ENCODE measurements at places on chromosomes 5 and 9. TPM values are rescaled to one million over a fixed set of nuclear protein-coding genes. Genes with fewer than 3 reads are reported as not detected.

DNA sequence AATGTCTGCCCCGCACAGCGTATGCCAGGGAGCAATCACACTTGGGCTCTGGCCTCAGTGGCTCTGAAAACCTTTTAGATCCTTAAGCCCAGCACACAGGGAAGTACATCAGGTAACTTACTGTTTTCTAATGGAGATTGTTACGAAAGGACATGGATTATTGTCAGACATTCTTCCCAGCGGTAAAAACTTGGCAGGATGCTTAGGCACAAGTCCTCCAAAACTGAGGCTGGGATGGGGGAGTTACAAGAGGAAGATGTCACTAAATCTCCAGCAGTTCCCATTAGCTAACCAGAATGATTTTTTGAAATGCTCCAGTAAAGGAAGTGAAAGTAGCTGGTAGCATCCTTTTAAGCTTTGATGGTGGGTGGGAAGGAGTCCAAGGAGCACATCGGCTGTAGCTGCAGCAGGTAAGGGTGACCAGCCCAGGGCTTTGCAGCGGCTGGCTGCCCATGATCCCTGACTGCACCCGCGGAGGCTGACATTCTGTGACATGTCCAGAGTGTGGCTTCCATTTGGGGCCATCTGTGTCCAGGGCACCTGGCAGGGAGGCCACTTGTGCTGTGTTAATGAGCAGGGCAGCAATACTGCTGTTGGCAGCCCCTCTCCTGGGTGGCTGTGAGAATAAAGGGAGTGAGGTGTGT is 165.8 kb downstream of the GADD45G start:
- H3K4me1 ChIP-seq, result no peaks in the 10 kb centered on the region
- H3K4me3 ChIP-seq, result no peak overlapping the region
- H3K27me3 ChIP-seq, result peaks cover 80% of the 10 kb centered on the region
- DNase-seq, result no peak

Gene PDZD2
- 0.76 TPM for total RNA-seq

- H3K4me3 ChIP-seq, result no peak overlapping the region
- no peak for DNase-seq
- H3K27ac ChIP-seq, result no peak overlapping the region
Measured at GRCh38 chr5:59371525-59372127, 521.9 kb downstream of the PDE4D start.

Gene HRCT1
- total RNA-seq, result 0.69 TPM

Gene DAB2
- 9.5 TPM for total RNA-seq

Gene PPP3R2
- total RNA-seq, result not detected

GRCh38 chr5:111932628-111933027 is 175.6 kb upstream of the NREP start:
- H3K27ac ChIP-seq, result no peak overlapping the region
- no peak overlapping the region for H3K4me3 ChIP-seq
- H3K27me3 ChIP-seq, result no peaks in the 10 kb centered on the region
- H3K36me3 ChIP-seq, result no peaks in the 10 kb centered on the region

Gene CREBRF
- total RNA-seq, result 18.2 TPM

- H3K27ac ChIP-seq, result no peak overlapping the region
- no peak overlapping the region for H3K4me3 ChIP-seq
- H3K36me3 ChIP-seq, result peaks cover 30% of the 10 kb centered on the region
- peaks cover 16% of the 10 kb centered on the region for H3K4me1 ChIP-seq
Measured at GRCh38 chr5:123092696-123093095, 3.7 kb downstream of the PRDM6 start.

DNA sequence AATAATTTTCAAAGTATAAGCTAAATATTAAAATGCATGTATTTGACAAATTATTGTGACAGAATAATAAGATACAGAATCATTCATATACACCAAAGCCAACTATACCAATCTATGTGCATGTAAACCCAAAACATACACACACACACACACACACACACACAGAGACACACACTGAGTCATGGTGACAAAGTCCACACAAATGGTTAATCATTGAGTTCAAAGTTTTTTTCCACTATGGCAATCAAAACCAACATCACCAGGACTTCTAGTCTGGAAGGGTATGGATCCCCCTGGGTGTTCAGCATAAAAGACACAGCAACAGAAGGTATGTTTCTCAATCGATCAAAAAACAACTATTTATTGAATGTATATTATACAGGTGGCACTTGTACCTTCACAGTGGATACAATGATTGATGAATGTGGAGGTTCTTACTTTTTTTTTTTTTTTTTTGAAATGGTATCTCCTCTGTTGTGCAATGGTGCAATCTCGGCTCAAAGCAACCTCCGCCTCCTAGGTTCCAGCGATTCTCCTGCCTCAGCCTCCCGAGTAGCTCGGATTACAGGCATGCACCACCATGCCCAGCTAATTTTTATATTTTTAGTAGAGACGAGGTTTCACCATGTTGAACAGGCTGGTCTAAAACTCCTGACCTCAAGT is 137.0 kb downstream of the PDE4D start:
- H3K27me3 ChIP-seq, result no peaks in the 10 kb centered on the region
- H3K4me3 ChIP-seq, result peak overlapping the region; percentile 61
- H3K4me1 ChIP-seq, result peaks cover 39% of the 10 kb centered on the region

Gene SLCO6A1
- total RNA-seq, result not detected

DNA sequence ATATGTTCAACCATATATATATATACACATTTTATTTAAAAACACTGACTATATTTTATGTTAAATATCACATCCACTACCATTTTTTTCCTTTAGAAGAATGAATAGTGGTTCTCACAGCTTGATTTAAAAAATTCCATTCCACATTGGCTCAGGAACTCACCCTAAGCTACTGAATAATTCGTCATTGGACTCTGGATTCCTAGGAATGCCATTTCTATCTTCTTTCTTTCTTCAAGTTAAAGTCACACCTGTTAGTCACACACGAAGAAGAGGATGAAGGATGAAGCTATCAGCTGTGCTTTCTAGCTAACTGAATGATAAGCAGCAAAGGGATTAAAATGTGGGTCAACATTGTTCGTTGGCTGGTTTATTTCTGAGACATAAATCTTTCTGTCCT is 7.9 kb downstream of the ELOVL7 start:
- peaks cover 29% of the 10 kb centered on the region for H3K4me1 ChIP-seq
- no peak for DNase-seq
- no peaks in the 10 kb centered on the region for H3K36me3 ChIP-seq
- no peaks in the 10 kb centered on the region for H3K27me3 ChIP-seq
- no peak overlapping the region for H3K4me3 ChIP-seq

Gene MYOZ3
- not detected for total RNA-seq

DNA sequence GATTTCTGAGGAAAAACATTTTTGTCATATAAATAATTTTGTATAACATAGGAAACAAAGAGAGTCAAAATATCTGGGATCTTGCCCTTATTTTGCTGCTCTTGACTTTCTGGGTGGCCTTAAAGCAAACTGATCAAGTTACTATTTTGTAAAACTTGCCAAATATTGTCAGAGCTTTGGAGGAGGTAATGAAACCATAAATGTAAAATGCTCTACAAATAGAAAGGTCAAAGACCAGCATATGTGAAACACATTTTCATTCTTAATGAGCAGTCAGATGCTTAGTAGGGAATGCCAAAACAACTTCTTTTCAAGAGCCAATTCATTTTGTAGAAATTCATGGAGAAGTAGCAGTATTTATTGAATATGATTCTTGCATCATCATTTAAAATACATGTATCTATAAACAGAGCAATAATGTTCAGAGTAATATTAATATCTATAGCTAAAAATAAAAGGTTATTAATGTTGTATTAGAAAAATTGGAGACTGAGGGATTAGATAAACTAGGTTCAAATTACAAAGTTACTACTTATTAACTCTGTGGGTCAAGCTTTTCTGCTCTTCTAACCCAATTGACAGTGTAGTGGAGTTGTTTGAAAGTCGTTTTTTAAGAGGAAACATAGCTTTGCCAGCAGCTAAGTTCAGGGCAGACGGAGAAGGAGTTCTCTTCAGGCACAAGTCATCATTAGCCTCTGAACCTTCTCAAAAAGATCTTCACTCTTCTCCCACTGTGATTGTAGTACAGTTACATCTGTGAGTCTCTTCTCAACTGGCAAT is 2053.1 kb downstream of the EFNA5 start:
- no peak for DNase-seq
- no peak overlapping the region for H3K27ac ChIP-seq
- no peak overlapping the region for H3K4me3 ChIP-seq

GRCh38 chr5:146867996-146868708 is 10.4 kb downstream of the PPP2R2B start:
- H3K4me3 ChIP-seq, result no peak overlapping the region
- H3K27ac ChIP-seq, result no peak overlapping the region
- DNase-seq, result no peak
- H3K36me3 ChIP-seq, result no peaks in the 10 kb centered on the region
- H3K4me1 ChIP-seq, result no peaks in the 10 kb centered on the region

DNA sequence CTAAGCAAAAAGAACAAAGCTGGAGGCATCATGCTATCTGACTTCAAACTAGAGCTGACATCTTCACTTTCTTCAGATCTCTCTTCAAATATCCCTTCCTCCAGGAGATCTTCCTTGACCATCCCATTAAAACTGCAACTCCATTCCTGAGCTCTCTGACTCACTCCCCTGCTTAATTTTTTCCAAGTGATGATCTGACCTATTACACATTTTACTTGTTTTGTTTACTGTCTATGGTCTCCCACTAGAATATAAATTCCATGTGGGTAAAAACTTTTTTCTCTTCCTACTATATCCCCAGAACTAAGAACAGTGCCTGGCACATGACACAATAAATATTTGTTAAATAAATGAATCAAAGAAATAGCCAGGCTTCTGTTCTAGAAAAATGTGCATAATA is 87.5 kb downstream of the SLIT3 start:
- H3K36me3 ChIP-seq, result no peaks in the 10 kb centered on the region
- no peak overlapping the region for H3K27ac ChIP-seq
- no peaks in the 10 kb centered on the region for H3K27me3 ChIP-seq

Gene TMC1
- not detected for total RNA-seq

- peaks cover 17% of the 10 kb centered on the region for H3K4me1 ChIP-seq
- H3K4me3 ChIP-seq, result peak overlapping the region; percentile 44
- H3K27ac ChIP-seq, result peak overlapping the region; percentile 70
- H3K27me3 ChIP-seq, result no peaks in the 10 kb centered on the region
- no peaks in the 10 kb centered on the region for H3K36me3 ChIP-seq
- no peak for DNase-seq
Measured at GRCh38 chr9:82332018-82332773, 343.6 kb downstream of the SPATA31D1 start.

DNA sequence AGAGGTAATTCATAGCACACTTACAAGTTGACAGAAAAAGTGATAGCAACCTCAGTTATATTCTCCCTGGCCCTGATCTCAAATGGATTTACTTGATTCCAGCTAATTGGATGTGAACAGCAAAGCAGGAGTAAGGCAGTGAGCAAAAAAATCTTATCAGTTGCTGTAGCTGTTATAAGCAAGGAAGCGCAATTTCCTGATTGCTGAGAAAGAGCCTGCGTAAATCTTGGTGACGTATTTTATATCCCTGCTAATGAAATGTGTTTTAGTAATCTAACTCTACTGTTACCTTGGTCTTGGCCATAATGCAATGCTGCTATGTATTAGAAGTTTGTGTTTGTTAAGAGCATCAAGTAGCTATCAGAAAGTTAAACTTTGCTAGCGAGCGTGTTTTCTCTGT is 661.2 kb upstream of the SEMA6A start:
- no peak for DNase-seq
- H3K36me3 ChIP-seq, result no peaks in the 10 kb centered on the region
- H3K4me3 ChIP-seq, result no peak overlapping the region
- no peak overlapping the region for H3K27ac ChIP-seq
- H3K4me1 ChIP-seq, result no peaks in the 10 kb centered on the region
- no peaks in the 10 kb centered on the region for H3K27me3 ChIP-seq

DNA sequence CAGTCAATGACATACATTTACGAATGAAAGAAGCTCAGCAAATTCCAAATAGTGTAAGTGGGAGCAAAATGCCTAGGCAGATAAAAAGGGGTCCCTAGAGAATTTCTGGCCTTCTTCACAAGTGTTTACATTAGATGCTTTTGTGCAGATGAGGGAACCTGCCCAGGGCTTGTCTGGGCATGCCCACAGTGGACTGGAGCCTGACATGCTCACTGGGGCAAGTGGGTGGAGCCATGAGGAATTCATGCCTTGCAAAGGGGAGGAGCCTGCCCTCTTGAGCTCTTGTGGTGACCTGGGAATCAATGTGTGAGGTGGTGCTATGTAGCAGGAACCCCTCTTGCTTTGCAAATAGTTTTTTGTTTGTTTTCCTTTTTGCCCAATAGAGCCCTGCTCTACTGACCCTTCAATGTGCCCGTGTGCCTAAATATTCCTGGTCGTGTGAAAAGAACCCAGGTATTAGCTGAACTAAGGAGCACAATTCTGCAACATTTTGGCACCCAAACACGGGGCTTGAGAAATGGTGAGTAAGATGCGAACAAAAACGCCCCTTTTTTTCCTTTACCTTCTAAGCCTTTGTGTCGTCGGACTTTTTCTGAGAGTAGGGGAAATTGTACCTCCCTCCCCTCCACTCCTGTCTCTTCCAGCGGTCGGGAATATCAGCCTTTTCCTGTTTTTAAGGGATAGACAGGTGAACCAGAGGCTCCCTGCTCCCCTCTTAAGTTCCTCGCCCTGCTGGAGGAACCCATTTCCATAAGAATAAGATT is 433.8 kb upstream of the CDH9 start:
- H3K4me3 ChIP-seq, result no peak overlapping the region
- no peaks in the 10 kb centered on the region for H3K36me3 ChIP-seq
- DNase-seq, result peak; percentile 2
- H3K27ac ChIP-seq, result no peak overlapping the region
- H3K27me3 ChIP-seq, result no peaks in the 10 kb centered on the region

DNA sequence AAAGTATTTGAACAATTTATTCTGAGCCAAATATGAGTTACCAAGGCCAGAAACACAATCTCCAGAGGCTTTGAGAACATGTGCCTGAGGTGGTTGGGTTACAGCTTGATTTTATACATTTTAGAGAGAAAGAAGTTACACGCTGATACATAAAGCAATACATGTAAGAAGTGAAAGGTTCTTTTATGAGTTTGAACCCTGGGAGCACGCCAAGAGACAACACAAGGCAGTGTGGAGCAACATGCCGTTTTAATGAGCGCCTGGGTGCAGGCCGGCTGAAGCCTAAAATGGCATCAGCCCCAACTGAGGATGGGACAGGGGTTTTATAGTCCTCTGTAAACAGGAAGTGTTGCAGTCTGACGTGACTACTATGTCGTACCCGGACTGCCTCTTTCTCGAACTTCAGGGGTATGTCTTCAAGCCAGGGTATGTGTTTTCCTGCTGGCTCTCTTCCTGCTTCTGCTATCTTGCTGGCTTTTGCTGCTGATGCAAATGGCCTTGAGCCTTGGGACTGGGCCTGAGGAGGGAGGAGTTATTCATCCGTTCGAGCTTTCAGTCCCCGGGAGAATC is 193.7 kb downstream of the CYLC2 start:
- no peak overlapping the region for H3K4me3 ChIP-seq
- no peak for DNase-seq
- H3K27ac ChIP-seq, result no peak overlapping the region
- no peaks in the 10 kb centered on the region for H3K36me3 ChIP-seq
- H3K27me3 ChIP-seq, result no peaks in the 10 kb centered on the region

DNA sequence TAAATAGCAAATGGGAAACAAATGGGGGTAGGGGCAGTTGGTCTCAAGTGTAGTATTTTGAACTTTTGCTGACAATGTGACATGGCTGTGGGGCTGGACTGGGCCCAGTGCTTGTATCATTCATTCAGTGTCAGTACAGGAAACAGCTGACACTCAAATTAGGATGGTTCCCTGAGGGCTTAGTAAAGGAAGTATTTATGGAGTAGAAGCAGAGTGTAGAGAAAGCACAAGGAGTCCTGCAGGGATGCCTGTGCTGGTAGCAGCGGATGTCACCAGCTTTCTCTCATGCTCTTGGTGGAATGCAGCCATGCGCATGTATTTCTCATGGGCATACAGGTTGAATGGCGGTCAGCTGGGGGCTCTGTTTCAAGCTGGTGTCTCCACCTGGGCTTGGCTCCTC is 72.9 kb upstream of the SLC44A1 start:
- no peak overlapping the region for H3K4me3 ChIP-seq
- H3K36me3 ChIP-seq, result no peaks in the 10 kb centered on the region
- no peaks in the 10 kb centered on the region for H3K4me1 ChIP-seq
- no peak overlapping the region for H3K27ac ChIP-seq
- H3K27me3 ChIP-seq, result no peaks in the 10 kb centered on the region

All from Calu3 (cell line).